ENCODE measurements at places on chromosomes 7 and 10.

GRCh38 chr10:69742928-69743602 is 58.6 kb upstream of the COL13A1 start:
- DNase-seq: no peak

DNA sequence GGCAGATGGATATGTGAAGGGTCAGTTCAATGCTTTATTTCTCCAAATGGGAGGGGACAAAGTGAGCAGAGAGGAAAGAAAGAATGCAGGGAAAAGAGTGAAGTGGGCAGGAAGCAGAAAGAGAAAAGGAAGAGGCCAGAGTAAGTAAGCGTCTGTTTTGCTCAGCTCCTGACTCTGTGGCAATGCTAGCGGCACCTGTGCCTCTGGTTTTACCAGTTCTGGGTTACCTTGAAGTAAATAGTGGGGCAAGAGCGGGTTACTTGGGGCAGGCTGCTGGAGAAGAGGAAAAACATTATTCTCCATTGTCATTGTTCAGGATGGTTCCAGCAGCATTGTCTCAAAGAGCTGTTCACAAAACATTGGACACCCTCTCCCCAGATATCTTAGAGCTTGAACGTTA is 1.9 kb downstream of the TAS2R40 start:
- DNase-seq: no peak

- no peak for DNase-seq
Observed at GRCh38 chr7:70808876-70809275, 323.1 kb upstream of the GALNT17 start.

- DNase-seq: no peak
Observed at GRCh38 chr10:73969224-73969841, 28.6 kb upstream of the VCL start.

DNA sequence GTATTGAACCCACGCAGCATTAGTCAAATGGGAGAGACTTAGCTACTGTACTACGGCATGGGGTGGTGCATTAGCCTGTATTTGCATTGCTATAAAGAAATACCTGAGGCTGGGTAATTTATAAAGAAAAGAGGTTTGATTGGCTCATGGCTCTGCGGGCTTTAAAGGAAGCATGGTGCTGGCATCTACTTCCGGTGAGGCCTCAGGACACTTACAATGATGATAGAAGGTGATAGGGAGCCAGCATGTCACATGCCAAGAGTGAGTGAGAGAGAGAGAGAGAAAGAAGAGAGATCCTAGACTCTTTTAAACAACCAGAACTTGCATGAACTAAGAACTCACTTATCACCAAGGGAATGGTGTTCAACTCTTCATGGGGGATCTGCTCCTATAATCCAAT is 27.2 kb upstream of the CREB3L2 start:
- DNase-seq: no peak

- no peak for DNase-seq
Observed at GRCh38 chr7:70042533-70042932, 444.3 kb downstream of the AUTS2 start.
